ENCODE measurements at places on chromosomes 1 and 21. TPM values are rescaled to one million over a fixed set of nuclear protein-coding genes. Genes with fewer than 3 reads are reported as not detected.
A peak's percentile ranks its signal among the peaks of the same experiment; 100 is the strongest.

- no peak for DNase-seq
- H3K4me1 ChIP-seq = peaks cover 3% of the 10 kb centered on the region
- H3K27ac ChIP-seq = no peak overlapping the region
- no peaks in the 10 kb centered on the region for H3K36me3 ChIP-seq
These were observed 106.4 kb downstream of the KAZN start for GRCh38 chr1:14704846-14705245.

DNA sequence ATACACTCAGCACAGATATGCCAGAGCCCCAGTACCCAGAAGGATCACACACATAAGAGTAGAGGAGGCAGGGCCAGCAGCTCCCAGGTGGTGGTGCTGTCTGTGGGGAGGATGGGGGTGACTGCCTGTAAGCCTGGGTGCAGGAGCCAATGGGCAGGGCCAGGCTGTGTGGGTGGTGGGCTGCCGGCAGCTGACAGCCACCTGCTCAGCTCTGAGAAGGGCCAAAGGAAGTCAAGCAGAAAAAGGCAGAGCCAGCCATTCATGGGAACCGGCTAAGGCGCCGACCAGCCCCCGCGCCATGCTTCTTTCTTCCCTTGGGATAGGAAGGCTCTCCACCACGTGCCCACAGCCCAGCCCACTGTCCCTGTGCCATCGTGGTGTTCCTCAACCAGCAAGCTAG is 14.1 kb downstream of the PIK3C2B start:
- H3K27me3 ChIP-seq = no peaks in the 10 kb centered on the region
- DNase-seq = peak; percentile 40
- no peaks in the 10 kb centered on the region for H3K36me3 ChIP-seq
- H3K4me3 ChIP-seq = no peak overlapping the region
- no peak overlapping the region for H3K27ac ChIP-seq
- H3K4me1 ChIP-seq = peaks cover 35% of the 10 kb centered on the region

HHIPL2 gene
- not detected for total RNA-seq

INTS3 gene
- total RNA-seq = 58.8 TPM

GRCh38 chr1:95311014-95311413 is 77.0 kb downstream of the RWDD3 start:
- H3K27ac ChIP-seq = no peak overlapping the region
- no peak for DNase-seq
- no peaks in the 10 kb centered on the region for H3K36me3 ChIP-seq
- no peaks in the 10 kb centered on the region for H3K27me3 ChIP-seq
- no peak overlapping the region for H3K4me3 ChIP-seq
- H3K4me1 ChIP-seq = peaks cover 11% of the 10 kb centered on the region

DNA sequence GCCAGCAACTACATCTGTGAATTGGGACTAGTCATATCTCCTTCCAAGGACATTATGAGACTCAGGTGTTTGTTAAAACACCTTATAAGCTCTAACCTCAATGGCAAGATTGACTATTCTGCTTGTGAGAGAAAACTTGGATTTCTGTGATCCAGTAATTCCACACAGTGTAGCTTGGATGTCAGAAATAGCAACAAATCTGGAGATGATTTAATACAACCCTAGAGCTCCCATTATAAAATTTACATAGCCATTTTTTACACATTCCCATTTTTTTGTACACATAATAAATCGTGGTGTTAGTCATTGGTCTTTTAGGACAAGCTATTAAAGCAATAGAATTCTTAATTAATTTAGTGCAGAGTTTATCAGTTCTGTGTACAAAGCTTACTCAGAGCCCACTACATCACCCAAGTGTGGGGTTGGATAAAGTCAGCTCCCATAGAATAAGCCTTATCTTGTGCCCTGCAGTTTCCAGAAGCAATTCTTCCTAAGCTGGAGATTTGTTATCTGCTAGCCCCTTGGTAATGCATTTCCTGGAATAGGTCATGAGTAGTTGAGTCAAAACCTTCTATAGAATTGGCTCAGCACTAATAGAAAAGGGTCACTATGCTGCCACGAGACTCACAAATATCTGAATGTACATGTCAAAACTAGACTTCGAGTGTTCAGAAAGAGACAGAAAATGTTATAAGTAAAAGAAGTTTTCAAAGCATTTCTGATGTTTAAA is 434.0 kb upstream of the RUNX1 start:
- DNase-seq = no peak
- no peaks in the 10 kb centered on the region for H3K36me3 ChIP-seq
- H3K4me3 ChIP-seq = no peak overlapping the region
- H3K4me1 ChIP-seq = no peaks in the 10 kb centered on the region

- no peak overlapping the region for H3K4me3 ChIP-seq
- H3K4me1 ChIP-seq = no peaks in the 10 kb centered on the region
- no peaks in the 10 kb centered on the region for H3K36me3 ChIP-seq
- no peak for DNase-seq
These were observed 25.7 kb downstream of the COA6 start for GRCh38 chr1:234398849-234399381.

DNA sequence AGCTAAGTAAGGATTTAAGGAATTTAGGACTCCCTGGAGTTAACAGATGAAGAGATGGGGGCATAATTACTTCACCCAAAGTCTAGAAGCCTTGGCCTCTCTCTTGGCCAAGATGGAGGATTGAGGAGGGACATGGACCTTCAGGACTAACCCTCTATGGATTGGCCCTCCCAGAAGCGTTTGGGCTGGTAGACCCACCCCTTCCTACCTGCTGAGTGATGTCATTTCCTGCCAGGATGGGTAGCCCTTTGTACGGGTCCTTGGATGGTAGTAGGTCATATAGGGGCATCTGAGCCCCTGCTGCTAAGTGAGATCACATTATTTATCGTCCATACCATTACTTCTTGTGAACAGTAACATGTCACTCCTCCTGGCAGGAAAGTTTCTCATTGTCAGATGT is 17.7 kb downstream of the LURAP1 start:
- H3K36me3 ChIP-seq = no peaks in the 10 kb centered on the region
- no peaks in the 10 kb centered on the region for H3K27me3 ChIP-seq
- H3K4me3 ChIP-seq = no peak overlapping the region
- H3K27ac ChIP-seq = no peak overlapping the region
- peaks cover 25% of the 10 kb centered on the region for H3K4me1 ChIP-seq

GRCh38 chr21:22250355-22250754 is 1252.1 kb downstream of the NCAM2 start:
- DNase-seq = no peak
- no peak overlapping the region for H3K27ac ChIP-seq
- H3K36me3 ChIP-seq = no peaks in the 10 kb centered on the region
- no peak overlapping the region for H3K4me3 ChIP-seq
- no peaks in the 10 kb centered on the region for H3K4me1 ChIP-seq

DNA sequence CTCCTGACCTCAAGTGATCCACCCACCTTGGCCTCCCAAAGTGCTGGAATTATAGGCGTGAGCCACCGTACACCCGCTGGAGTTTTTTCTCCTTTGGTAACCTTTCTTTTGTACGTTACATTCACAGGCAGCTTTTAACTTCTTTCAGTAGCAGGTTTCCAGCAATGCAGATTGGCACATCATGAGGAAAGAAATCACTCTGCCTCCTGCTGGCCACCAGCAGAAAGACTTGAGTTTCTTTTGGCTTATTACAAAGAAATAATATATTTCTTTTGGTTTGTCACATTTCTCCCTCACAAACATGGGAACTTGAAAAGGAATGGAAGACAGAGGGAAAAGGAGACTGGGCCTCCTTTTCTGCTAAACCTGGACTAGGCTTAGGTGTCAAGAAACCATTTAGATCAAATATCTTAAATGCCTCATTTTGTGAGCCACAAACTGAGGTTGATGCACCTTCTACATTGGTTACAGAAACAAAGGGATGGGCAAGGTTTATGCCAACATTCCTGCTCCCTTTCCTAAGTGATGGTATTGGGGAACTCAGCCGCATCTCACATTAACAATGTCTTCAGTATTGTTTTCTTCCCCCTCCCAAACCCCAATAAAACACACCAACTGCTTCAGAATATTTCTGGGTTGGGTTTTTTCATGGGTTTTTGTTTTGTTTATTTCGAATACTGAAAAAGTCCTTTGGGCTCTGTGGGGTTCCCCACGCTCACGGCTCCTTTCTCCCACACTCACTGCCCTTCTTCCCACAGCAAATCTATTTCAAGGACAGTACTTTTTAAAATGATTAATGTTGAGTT is 7.7 kb downstream of the ENSA start:
- peak overlapping the region; percentile 61 for H3K27ac ChIP-seq
- H3K27me3 ChIP-seq = no peaks in the 10 kb centered on the region
- peak; percentile 63 for DNase-seq
- no peaks in the 10 kb centered on the region for H3K4me1 ChIP-seq

GRCh38 chr1:3115275-3116149 is 46.5 kb downstream of the PRDM16 start:
- no peak overlapping the region for H3K27ac ChIP-seq
- H3K36me3 ChIP-seq = no peaks in the 10 kb centered on the region
- no peak for DNase-seq

DNA sequence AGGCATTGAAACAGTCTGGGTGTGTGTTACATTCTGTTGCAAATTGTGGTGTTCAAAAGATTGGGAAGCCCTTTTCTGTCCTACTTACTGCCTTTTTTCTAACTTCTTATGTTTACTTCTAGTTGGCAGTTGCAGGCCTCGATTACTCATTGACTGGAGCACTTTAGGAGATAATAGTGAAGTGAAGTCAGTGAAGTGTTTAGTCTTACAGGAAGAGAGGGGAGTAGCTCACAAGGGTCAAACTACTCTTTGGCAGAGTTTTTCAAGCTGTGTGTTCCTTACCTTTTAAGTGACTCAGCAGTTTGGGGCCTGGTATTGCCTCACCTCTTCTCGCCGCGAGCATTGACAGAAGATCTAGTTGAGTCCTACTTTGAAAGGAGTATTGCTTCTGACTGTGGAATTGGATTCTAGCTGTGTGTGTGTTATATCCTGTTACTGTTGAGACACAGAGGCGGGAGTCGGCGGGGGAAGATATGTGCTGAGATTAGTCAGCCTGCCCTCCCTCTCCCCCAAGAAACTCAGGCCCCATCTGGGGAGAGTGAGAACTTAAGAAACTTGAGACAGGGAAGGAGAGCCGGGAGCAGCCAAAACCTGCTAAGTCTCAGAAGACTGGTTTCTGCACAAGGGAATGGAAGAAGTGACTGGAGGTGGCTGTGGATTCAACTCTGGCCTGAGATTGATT is 19.3 kb downstream of the AHCYL1 start:
- peak overlapping the region; percentile 6 for H3K4me3 ChIP-seq
- peak; percentile 65 for DNase-seq
- H3K27me3 ChIP-seq = no peaks in the 10 kb centered on the region
- H3K36me3 ChIP-seq = peaks cover 4% of the 10 kb centered on the region
- H3K4me1 ChIP-seq = peaks cover 48% of the 10 kb centered on the region
- H3K27ac ChIP-seq = peak overlapping the region; percentile 55

DNA sequence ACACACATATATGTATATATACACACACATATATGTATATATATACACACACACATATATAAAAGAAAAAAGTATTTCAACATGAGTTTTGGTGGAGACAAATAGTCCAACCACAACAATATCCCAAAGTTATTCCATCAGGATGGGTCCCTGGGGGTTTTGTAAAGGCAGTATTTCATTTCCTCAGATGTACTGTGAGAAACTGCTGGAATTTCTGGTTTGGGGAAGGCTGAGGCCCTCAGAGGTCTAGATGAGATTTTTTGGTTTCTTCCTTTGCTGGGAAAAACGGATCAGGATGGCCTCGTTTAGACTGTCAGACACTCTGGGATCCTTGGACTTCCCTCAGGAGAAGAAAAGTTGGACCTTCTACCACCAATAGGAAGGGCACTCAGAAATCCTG is 36.5 kb upstream of the TENT5B start:
- H3K27me3 ChIP-seq = no peaks in the 10 kb centered on the region
- H3K27ac ChIP-seq = no peak overlapping the region
- no peak overlapping the region for H3K4me3 ChIP-seq
- no peaks in the 10 kb centered on the region for H3K36me3 ChIP-seq
- H3K4me1 ChIP-seq = peaks cover 3% of the 10 kb centered on the region

- H3K27me3 ChIP-seq = no peaks in the 10 kb centered on the region
- H3K36me3 ChIP-seq = no peaks in the 10 kb centered on the region
- no peak overlapping the region for H3K4me3 ChIP-seq
These were observed 10.2 kb upstream of the PRDX1 start for GRCh38 chr1:45531873-45532272.

DDI2 gene
- total RNA-seq = 23.3 TPM

NEK2 gene
- total RNA-seq = 93.3 TPM

IL12RB2 gene
- 0.06 TPM for total RNA-seq

DNA sequence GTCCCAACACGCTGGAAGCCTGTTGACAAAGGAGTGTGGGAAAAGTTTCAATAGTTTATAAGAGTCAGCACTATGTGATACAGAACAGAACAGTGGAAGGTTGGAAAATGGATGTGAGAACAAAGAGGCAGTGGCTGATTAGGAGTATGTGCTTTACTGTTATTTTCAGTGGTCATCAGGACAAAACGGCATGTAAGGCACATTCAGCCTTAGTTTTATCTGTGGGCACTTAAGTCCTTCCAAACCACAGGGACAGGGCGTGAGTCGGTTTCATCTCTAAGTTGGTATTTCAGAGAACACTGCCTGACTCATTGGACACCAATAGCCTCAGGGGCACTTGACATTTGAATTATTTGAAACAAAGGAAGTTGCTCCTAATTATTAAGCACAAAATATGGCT is 306.9 kb downstream of the ASTN1 start:
- H3K27me3 ChIP-seq = no peaks in the 10 kb centered on the region
- H3K4me3 ChIP-seq = no peak overlapping the region
- H3K4me1 ChIP-seq = no peaks in the 10 kb centered on the region
- H3K27ac ChIP-seq = no peak overlapping the region
- no peaks in the 10 kb centered on the region for H3K36me3 ChIP-seq

- H3K36me3 ChIP-seq = peaks cover 13% of the 10 kb centered on the region
- no peaks in the 10 kb centered on the region for H3K4me1 ChIP-seq
- peak within 1 kb of the TSS; percentile 51 for H3K4me3 ChIP-seq
- H3K27me3 ChIP-seq = no peaks in the 10 kb centered on the region
These were observed at the start of gene DNAH14 for GRCh38 chr1:224929335-224930237. TSS of gene DNAH14 (plus strand) at chr1:224929675. CDS start at chr1:224952703, 23,028 bp downstream.

KLHDC7A gene
- 0.53 TPM for total RNA-seq

GRCh38 chr1:119646521-119647227 is 1.4 kb downstream of the ZNF697 start:
- peak; percentile 9 for DNase-seq
- H3K4me3 ChIP-seq = peak overlapping the region; percentile 99
- peaks cover 15% of the 10 kb centered on the region for H3K4me1 ChIP-seq

DNA sequence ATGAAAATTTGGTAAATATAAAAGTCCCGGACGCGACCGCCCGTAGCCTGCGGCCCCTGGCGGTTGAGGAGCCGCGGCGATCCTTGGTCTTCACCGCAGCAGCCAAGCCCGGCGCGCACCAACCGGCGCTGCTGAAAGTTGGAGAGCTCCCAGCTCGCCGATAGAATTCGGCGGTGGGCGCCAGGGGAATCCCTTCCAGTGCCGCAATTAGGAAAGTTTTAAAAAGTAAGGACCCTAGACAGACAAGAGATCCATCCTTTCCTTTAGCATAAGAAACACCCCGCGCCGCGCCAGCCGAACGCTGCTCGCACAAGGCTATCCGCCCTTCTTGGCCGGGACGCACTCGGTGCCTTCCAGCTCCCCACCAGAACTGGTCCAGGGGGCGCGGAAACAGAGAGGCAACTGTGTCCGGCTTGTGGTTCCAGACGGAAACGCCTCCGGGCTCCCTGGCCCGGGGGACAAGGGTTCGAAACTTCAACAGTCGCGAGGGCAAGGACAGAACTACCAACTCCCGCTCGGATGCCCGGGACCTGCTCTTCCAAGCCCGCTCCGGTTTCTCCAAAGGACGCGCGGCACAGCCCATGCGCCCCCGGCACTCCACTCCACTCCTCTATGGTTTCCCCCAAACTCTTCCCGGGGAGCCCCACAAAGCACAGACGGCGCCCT is 1.7 kb downstream of the FAM78B start:
- H3K4me1 ChIP-seq = peaks cover 10% of the 10 kb centered on the region
- peak overlapping the region; percentile 65 for H3K4me3 ChIP-seq
- peaks cover 83% of the 10 kb centered on the region for H3K27me3 ChIP-seq
- H3K36me3 ChIP-seq = no peaks in the 10 kb centered on the region

Measured in neural progenitor cell (in vitro differentiated cells).